Activated CD4-positive, alpha-beta T cell treated with anti-CD3 and anti-CD28 coated beads, Interleukin-2, amount 50 U/mL, for 16 hours (primary cell): ENCODE measurements at places on chromosomes 5 and 9.

DNA sequence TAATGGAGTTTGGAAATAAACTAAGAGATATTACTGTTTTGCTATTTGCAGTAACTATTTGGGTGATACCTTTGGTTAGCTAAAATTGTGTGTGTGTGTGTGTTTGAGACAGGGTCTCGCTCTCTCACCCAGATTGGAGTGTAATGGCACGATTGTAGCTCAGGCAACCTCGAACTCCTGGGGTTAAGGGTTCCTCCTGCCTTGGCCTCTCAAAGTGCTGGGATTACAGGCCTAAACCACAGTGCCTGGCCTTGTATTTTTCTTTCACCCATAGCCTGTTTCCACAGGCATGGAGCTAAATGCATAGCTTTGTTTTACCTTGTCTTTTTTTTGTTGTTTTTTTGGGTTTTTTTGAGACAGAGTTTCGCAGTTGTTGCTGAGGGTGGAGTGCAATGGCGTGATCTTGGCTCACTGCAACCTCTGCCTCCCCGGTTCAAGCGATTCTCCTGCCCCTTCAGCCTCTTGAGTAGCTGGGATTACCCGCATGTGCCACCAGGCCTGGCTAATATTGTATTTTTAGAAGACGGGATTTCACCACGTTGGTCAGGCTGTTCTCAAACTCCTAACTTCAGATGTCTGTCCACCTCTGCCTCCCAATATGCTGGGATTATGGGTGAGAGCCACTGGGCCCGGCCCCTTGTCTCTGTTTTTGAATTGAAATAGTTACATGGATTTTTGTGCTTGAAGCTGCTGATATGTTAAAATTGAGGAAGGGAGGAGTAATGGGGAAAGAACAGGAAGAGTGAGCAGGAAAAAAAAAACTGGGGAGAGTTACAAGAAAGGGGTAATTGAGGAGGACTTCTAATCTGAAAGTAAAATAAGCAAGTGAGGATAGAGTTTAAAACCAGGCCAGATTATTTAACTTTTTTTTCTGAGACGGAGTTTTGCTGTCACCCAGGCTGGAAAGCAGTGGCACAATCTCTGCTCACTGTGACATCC is 5.7 kb downstream of the GPBP1 start:
- no peak for DNase-seq

- DNase-seq = no peak
Observed at GRCh38 chr5:17838469-17838868, 204.2 kb downstream of the TAF11L14 start.

DNA sequence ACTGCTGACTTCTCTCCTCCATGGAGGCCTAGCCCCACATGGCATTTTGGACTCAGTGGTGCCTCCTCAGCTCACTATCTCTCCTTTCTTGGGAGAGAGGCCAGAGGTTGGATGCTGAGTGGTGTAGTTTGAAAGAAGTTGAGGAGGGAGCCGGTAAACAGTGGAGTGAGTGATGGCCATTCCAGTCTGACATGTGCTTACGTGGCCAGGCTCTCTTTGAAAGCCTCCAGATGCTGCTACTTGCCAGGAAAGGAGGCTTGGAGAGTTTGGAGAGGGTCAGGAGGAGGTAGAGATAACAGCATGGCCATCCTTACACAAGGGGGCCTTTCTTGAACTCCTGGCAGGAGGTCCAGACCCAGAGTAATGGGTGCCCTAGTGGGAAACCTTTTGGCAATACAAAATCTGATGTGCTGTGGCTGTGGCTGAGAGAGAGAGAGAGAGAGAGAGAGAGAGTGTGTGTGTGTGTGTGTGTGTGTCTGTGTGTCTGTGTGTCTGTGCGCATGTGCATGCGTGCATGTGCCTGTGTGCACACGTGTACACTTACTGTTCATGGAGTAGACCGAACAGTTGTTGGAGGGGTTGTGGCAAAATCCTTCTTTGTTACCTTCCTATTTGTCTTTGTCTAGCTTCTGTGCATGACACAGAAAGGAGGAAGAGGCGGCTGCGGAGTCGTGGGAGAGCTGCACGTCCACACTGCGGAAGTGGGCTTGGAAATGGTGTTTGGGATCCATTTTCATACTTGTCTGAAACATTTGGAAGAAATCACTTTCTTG is 37.8 kb downstream of the RALGPS1 start:
- no peak for DNase-seq

- DNase-seq = no peak
Observed at GRCh38 chr9:38713426-38713825, 6.5 kb downstream of the FAM240B start.

DNA sequence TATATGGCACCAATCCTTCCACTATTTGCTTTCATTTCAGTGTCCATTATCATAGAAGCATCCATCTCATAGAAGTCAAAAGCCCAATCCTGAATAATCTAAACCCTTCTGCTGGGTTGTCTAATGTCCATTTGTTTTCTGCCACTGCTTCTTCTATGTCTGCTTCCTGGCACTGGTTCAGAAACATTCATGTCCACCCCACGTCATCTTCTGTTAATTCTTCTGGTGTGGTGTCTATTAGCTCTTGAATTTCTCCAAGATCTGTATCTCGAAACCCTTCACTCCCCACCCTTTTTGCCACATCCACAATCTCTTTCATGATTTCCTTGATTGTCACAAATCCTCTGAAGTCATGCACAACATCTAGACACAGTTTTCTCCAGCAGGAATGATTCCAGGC is 23.2 kb upstream of the GOLGA1 start:
- DNase-seq = no peak

DNA sequence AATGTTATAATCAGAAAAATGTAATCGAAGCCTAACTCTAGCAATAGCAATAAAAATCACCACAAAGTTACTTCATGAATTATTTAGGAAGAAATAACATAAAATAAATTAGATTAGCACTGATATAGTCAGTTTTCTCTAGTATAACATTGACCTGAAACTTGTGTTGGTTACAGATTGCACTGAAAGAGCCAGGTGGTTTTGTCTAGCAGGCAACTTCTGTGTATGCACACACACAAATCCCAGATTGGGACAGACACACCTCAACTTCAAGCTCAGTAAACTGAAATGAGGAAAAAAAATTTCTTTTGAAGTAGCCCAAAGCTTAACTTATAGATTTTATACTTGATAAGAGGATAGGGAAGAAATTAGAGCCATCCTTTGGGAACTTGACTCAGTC is 129.3 kb downstream of the EFNA5 start:
- no peak for DNase-seq

GRCh38 chr5:131228646-131229045 is 35.2 kb upstream of the CDC42SE2 start:
- DNase-seq = no peak

DNA sequence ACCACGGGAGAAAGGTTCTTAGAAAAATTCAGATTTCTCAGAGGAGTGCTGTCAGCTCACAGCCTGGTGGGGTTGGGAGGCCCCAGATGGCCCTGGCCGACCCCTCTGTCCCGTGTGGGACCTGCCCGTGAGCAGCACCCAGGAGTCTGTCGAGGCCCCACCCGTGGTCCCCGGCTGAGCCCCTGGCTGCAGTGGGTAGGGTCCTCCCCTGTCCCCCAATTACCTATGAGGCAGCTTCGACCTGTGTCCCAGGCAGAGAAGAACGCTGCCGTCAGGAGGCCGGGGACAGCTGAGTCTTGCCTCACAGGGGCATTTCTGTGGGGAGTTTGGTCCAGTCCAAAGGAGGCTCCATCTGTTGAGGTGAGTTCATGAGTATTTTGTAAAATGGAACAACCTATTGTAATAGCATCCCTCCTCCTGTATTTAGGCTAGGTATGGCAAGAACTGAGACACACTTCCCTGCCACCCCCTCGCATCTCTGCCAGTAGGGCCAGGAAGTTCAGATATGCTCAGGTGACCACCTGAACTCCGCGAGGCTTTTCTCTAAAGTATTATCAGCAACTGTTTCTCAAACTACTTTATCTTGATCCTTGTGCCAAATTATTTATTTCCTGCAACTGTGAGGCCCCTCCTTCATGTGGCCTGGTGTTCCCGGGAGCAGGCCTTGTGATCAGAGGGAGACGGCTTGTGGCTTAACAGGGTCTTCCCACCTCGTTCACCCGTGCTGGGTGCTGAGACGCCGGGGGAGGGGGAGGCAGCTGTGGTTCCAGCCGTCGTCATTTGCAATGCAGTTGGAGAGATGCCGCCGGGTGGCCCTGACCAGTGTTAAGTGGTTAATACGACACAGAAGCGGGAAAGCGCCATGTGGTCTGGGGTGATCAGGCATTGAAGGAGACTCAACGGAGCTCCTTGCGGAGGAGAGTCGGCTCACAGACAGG is 1.7 kb downstream of the AHRR start:
- no peak for DNase-seq

- no peak for DNase-seq
Observed at GRCh38 chr5:57750282-57750681, 267.7 kb upstream of the ACTBL2 start.

GRCh38 chr5:170623576-170624181 is 119.9 kb downstream of the KCNIP1 start:
- DNase-seq = peak; percentile 43

DNA sequence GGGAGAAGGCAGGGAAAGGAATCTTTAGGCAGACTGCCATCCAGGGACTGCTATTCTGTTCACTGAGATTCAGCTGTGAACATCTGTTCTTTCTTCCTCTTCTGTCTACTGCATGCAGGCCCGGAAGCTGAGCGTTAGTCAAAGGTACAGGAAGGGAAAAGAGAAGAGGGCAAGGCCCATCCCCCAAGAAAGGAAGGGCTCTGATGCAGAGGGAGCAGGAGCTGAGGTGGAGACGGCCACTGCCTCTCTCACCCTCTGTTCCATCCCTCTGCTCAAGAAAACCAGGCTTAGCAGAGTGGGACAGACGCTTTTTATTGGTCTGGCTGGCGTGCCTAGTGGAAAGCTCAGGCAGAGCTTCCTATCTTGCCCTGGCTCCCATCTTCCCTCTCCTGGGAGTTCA is 57.6 kb downstream of the PFDN1 start:
- no peak for DNase-seq

DNA sequence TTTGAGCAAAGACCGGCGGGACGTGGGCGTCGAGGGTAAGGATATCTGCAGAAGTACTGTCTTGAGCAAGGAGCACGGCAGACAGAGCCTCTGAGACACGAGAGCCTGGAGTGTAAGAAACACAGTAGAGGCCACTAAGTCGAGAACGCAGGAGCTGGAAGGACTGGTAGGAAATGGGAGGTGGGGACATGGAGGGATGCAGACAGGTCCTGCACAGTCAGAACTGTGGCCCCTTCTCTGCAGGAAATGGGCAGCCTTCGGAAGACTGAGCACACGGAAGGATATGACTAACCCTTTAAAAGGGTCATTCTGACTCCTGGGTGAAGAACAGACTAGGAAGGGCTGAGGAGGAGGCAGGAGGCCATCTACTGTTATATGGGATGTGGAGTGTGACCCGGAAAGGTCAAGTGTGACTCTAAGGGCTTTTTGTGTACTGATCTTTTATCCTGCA is 1.4 kb upstream of the CAMSAP1 start:
- DNase-seq = no peak

DNA sequence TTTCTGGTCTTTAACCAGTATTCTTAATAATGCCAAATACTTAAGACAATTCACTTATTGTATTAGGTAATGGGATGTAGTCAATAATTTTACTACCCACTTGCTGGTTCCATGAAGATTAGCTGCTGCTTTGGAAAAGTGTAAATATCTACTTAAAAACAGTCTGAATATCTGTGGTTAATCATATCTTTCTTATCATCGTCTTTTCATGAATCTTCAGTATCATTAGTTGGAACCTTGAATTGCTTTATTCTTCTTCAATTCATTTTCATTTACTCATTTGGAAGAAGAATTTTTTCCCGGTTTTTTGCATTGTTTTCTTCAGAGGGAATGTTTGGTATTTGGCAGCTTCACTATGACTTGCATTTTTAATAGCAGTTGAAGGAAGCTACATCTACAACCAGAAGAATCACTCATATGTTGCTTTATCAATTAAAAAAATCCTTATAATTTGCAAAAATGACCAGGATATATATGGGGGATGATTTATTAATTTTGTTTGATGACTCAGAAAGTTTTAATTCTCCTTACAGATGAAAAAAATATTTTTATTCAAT is 1398.3 kb upstream of the CDH6 start:
- no peak for DNase-seq

DNA sequence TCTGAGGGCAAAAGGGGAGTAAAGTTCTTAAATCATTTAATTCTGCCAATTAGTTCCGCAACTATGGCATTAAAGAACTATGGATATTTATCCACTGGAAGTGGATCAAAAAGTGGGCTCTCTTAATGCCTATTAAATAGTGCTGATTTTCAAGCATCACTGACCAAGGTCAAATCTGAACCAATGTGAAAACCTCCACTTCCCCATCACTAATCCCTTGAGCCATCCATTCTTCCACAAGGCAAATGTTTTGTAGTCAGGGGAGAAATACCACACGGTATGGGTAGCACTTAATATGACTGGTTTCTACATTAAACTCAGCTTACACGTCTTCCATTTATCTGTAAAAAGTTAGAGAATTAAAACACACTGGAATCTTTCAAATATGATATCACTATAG is 57.6 kb downstream of the MLLT3 start:
- no peak for DNase-seq

GRCh38 chr5:40630126-40630525 is 49.6 kb upstream of the PTGER4 start:
- no peak for DNase-seq

GRCh38 chr5:173967241-173967640 is 21.7 kb upstream of the C5orf47 start:
- no peak for DNase-seq
